ENCODE measurements at places on chromosomes 2 and 18. TPM values are rescaled to one million over a fixed set of nuclear protein-coding genes. Genes with fewer than 3 reads are reported as not detected.

- H3K36me3 ChIP-seq = peaks cover 4% of the 10 kb centered on the region
- peaks cover 44% of the 10 kb centered on the region for H3K4me1 ChIP-seq
- peak; percentile 50 for DNase-seq
- peak overlapping the region; percentile 98 for H3K4me3 ChIP-seq
Measured at GRCh38 chr2:47905386-47906156, 727 bp downstream of the FBXO11 start.

GRCh38 chr2:44420725-44421124 is 59.0 kb downstream of the CAMKMT start:
- no peak overlapping the region for H3K4me3 ChIP-seq
- H3K4me1 ChIP-seq = no peaks in the 10 kb centered on the region
- no peaks in the 10 kb centered on the region for H3K27me3 ChIP-seq
- no peak for DNase-seq

DNA sequence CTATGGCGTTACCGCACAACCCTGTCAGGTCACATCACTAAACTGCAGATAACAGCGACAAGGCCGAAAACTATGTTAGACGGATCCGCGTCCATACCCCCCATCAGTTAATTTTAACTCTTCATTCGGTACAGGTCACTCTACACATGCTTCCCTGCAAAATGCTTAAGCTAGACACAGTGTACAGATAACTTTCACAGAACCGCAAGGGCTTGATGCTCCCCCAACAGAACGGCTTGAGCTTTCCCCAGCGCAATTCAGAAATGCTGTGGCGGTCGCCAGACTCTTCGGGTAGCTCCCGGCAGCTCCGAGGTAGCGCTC is 283 bp upstream of the RBBP8 start:
- no peaks in the 10 kb centered on the region for H3K27me3 ChIP-seq
- peaks cover 31% of the 10 kb centered on the region for H3K4me1 ChIP-seq
- H3K36me3 ChIP-seq = no peaks in the 10 kb centered on the region
- peak overlapping the region; percentile 96 for H3K4me3 ChIP-seq

- no peaks in the 10 kb centered on the region for H3K36me3 ChIP-seq
- H3K27me3 ChIP-seq = no peaks in the 10 kb centered on the region
- peak overlapping the region; percentile 43 for H3K27ac ChIP-seq
- no peak overlapping the region for H3K4me3 ChIP-seq
Measured at GRCh38 chr18:62850619-62851306, 135.4 kb downstream of the PHLPP1 start.

GRCh38 chr18:49514577-49514976 is 27.5 kb upstream of the C18orf32 start:
- H3K27ac ChIP-seq = no peak overlapping the region
- H3K4me1 ChIP-seq = peaks cover 15% of the 10 kb centered on the region
- no peak overlapping the region for H3K4me3 ChIP-seq
- H3K36me3 ChIP-seq = no peaks in the 10 kb centered on the region
- peaks cover 5% of the 10 kb centered on the region for H3K27me3 ChIP-seq

DNA sequence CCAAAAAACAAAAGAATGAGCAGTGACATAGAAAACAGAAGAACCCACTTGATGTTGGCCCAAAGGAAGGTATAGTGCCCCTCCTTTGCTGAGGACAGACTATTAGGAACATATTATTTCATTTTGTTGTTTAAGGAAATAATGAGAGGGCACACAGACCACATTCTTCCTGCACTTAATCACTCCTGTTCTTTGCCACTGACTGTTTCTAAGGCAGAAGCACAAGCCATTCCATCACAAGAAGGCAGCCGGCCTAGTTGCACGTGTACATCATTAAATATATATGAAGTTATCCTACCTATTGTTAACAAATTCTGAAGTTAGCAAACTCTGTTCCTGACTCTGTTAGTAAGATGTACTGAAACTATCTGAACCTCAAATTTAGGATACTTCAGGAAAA is 110.0 kb downstream of the LNPK start:
- DNase-seq = no peak
- H3K27ac ChIP-seq = no peak overlapping the region
- H3K27me3 ChIP-seq = no peaks in the 10 kb centered on the region
- H3K36me3 ChIP-seq = no peaks in the 10 kb centered on the region

- H3K4me1 ChIP-seq = peaks cover 6% of the 10 kb centered on the region
- H3K27me3 ChIP-seq = peaks cover 2% of the 10 kb centered on the region
- no peak for DNase-seq
- peaks cover 18% of the 10 kb centered on the region for H3K36me3 ChIP-seq
- no peak overlapping the region for H3K27ac ChIP-seq
Measured at GRCh38 chr2:69195706-69196105, 182.7 kb downstream of the ANTXR1 start.

GRCh38 chr2:178123163-178123562 is 10.9 kb downstream of the RBM45 start:
- no peak for DNase-seq
- no peaks in the 10 kb centered on the region for H3K4me1 ChIP-seq
- H3K4me3 ChIP-seq = no peak overlapping the region
- H3K27me3 ChIP-seq = no peaks in the 10 kb centered on the region
- no peak overlapping the region for H3K27ac ChIP-seq

- DNase-seq = no peak
- no peak overlapping the region for H3K4me3 ChIP-seq
- no peak overlapping the region for H3K27ac ChIP-seq
- H3K36me3 ChIP-seq = no peaks in the 10 kb centered on the region
- H3K4me1 ChIP-seq = no peaks in the 10 kb centered on the region
Measured at GRCh38 chr2:154173164-154173563, 301.4 kb downstream of the GALNT13 start.

DNA sequence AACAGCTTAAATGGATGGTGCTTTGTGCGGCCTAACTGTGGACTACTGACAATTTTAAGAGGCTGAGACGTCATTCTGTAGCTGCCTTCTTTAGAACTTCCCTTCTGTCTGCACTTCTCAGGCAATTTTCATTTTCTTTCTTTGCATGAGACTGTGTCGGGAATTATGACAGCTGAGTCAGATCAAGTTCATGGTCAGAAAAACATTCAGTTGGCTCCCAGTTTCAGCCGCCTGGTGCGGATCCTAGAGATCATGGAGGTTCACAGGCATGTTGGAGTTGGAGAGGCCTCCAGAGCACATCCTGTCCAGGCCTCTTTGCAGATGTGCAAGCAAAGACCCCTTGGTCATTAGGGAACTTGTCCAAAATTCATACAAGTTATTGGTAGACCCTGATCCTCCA is 135.0 kb downstream of the TANC1 start:
- no peaks in the 10 kb centered on the region for H3K27me3 ChIP-seq
- peaks cover 10% of the 10 kb centered on the region for H3K4me1 ChIP-seq
- H3K36me3 ChIP-seq = peaks cover 3% of the 10 kb centered on the region
- H3K27ac ChIP-seq = no peak overlapping the region
- no peak for DNase-seq

DNA sequence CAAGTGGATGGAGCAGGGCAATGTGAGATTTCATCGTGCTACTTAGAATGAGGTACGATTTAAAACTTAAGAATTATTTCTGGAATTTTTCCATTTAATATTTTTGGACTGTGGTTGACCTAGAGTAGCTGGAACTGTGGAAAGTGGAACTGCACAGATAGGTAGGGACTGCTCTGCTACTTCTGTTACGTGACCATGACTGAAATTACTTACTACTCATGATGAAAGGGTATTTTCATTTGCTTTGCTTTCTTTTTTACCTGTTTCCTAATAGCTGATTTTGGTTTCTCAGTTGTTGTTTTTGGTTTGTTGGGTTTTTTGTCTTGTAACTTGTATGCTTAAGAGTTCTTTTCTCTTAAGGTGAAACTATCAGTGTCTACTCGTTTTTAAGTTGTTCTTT is 11.4 kb downstream of the UBE2E3 start:
- no peak for DNase-seq
- peaks cover 14% of the 10 kb centered on the region for H3K36me3 ChIP-seq
- peaks cover 30% of the 10 kb centered on the region for H3K4me1 ChIP-seq
- no peaks in the 10 kb centered on the region for H3K27me3 ChIP-seq

DNA sequence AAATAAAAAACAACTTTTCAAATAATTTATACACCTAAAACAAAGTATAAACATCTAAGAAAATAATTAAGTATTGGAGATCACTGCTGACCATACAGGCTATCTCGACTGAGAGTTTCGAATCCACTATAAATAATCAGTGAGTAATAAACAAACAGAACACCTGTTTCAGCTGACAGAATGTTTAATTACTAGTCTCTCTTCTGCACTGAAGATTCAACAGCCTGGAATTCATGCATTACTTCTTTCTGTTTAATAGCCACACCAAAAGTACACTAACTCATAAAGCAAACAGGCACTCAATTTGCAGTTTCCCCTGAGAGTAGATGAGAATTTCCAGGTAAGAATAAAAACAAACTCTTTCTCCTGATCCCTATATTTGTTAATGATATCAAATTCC is 138.5 kb downstream of the RBMS1 start:
- no peak overlapping the region for H3K4me3 ChIP-seq
- H3K4me1 ChIP-seq = peaks cover 6% of the 10 kb centered on the region
- H3K36me3 ChIP-seq = peaks cover 3% of the 10 kb centered on the region
- DNase-seq = no peak

The RUFY4 gene
- not detected for total RNA-seq

All from neural crest cell (in vitro differentiated cells).